Cerebellum (tissue), 4 donors: ENCODE measurements at places on chromosomes 6 and 20. TPM values are rescaled to one million over a fixed set of nuclear protein-coding genes. Genes with fewer than 3 reads are reported as not detected.

DNA sequence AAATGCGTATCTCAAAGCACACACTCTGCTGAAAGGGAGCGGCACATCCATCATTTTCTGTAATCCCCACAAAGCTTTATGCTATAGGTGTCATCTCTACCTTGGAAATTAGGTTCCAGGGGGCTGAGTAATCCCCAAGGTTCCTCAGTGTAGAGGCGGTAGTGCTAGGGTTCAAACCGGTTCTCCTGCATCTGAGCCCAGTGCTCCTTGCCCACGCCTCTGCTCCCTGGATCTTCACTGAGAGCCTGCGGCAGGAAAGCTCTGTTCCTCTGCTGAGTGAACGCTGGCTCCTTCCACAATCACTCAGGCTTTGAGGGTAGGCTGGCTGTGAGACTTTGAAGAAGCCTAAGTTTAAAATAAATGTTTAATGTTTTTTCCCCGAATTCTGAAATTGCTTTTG, 24.9 kb downstream of the SLC22A23 start:
- DNase-seq, result no peak

DNA sequence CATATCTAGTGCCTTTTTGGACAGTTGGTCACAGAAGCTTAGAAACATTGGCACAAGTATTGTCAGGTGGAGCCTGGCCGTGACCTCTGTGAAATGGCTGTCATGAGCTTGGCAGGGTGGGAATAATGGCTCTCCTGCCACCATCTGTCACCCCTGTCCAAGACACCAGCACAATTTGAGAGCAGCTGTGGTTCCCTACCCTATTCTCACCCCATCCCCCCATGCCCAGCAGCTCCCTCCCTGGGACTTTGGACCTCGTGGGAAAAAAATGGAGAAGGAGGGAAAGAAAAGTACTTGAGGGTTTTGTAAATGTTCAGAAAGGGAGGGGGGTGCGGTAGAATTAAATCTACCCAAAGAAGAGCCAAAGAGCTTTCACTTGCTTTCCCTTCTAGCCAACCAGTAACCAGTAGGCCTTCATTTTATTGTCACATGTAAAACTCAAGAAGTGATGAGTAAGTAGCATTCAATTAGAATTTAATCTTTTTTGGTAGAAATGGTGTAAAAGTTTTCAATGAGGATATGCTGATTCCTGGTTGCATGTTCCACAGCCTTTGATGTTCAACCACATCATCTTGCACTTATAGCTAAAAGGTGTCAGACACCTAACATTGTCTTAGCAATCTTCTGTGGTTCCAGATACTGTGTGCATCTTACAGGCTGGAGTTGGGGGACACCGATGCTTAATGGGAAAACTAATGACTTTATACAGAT, 263.5 kb upstream of the TAB2 start:
- DNase-seq, result no peak

- DNase-seq, result no peak
Measured at GRCh38 chr6:166498228-166498627, 88.2 kb downstream of the RAMACL start.

DNA sequence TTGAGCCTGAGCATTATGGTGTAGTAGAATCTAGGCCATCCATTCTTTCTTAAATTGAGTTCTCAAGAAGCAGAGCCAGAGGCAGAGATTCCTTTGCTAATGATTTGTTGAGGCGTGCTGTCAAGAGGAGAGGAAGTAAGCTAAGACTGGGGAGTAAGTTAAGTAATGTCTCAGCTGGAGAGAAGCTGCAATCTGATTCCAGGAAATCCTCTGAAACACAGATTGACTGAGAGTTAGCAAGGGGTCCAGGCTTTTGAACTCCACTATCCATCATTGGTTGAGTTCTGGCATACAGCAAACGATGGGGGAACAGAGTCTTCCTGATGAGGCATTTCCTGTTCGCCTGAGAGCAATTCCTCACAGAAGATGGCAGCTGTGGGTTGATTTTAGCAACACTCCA, 207.4 kb upstream of the RAB32 start:
- no peak for DNase-seq

DNA sequence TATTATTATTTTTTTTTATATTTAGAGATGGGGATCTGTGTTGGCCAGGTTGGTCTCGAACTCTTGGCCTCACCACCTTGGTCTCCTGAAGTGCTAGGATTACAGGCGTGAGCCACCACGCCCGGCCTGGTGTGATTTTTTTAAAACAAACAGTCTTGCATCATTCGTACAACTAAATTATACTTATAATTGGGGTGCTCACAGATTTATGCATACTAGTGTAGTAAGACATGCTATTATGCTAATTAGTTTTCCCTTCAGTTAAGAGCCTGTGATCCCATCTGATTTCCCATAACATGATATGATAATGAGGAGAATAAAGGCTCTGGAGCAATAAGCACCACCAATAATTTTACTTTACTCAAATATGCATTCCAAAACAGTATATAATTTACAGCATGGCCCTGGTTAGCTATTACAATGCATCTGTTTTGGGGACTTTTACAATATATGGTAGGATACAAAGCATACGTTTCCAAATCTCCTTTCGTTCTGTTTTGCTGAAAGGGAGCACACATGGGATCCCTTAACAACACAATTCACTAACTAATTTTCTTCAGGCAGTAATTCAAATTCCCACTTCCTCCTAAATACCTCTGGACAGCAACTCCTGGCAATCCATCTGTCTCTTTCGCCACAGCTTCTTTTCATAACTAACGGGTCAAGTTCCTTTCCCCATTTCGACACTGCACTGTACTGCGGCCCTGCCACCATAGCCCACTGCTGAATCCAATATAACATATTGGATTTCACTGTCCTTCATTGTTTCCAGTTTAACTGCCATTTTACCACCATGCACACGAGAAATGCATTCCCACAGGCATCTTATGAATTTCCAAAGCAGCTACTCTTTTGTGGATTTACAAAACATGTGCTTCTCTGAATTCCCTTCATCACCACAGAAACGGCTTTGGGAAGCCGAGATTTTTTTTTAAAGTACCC, 1.7 kb downstream of the NUDT3 start:
- no peak for DNase-seq

DNA sequence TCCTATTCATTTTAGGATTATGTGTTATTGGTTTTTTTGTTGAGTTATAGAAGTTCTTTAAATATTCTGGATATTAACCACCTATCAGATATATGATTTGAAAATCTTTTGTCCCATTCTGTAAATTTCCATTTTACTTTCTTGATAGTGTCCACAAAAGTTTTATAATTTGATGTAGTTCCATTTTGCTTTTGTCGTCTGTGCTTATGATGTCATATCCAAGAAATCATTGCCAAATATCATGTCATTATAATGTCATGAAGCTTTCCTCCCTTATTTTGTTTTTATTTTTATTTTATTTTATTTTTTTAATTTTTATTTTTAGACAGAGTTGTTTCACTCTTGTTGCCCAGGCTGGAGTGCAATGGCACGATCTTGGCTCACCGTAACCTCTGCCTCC, 21.0 kb upstream of the NANP start:
- DNase-seq, result no peak

Gene SIRPD
- total RNA-seq, result not detected

Gene XRN2
- total RNA-seq, result 55.8 TPM

Gene PDE7B
- total RNA-seq, result 4.1 TPM
